Diencephalon (tissue), 1 donor: ENCODE measurements at places on chromosomes 11 and 22. TPM values are rescaled to one million over a fixed set of nuclear protein-coding genes. Genes with fewer than 3 reads are reported as not detected.

Gene FOLR1
- 9.2 TPM for total RNA-seq

Gene SPA17
- 16.4 TPM for total RNA-seq

Gene CFAP300
- total RNA-seq, result 6.7 TPM

Gene GGTLC3
- not detected for total RNA-seq

Gene PKDREJ
- under 0.01 TPM for total RNA-seq

Gene SHANK2
- 44.1 TPM for total RNA-seq

Gene OR2AT4
- not detected for total RNA-seq

Gene RASSF7
- total RNA-seq, result 12.2 TPM

Gene MS4A6E
- total RNA-seq, result not detected

Gene RPS6KA4
- total RNA-seq, result 13.8 TPM

Gene PACSIN3
- total RNA-seq, result 3.5 TPM

Gene MB
- total RNA-seq, result 2.5 TPM

Gene NELL1
- total RNA-seq, result 77.5 TPM

Gene STARD10
- total RNA-seq, result 27.5 TPM

Gene GPHA2
- total RNA-seq, result not detected

Gene PDGFB
- total RNA-seq, result 11.3 TPM

Gene CRYBB3
- not detected for total RNA-seq

Gene ROBO4
- total RNA-seq, result 8.1 TPM

Gene OR2AG1
- not detected for total RNA-seq

Gene IFITM10
- total RNA-seq, result 2.8 TPM

Gene MYO7A
- 3.5 TPM for total RNA-seq

Gene CHRNA10
- total RNA-seq, result 0.92 TPM

Gene MIOX
- total RNA-seq, result not detected

Gene MN1
- 12.9 TPM for total RNA-seq

Gene CEND1
- 19.4 TPM for total RNA-seq

Gene PHLDA2
- total RNA-seq, result not detected

Gene SCGB1D2
- not detected for total RNA-seq

Gene PNPLA5
- total RNA-seq, result 0.23 TPM

Gene GSTT2B
- 4.6 TPM for total RNA-seq
